ENCODE measurements at places on chromosomes 2 and 18.

- DNase-seq: no peak
Observed at GRCh38 chr2:171346723-171347557, 86.8 kb downstream of the METTL8 start.

DNA sequence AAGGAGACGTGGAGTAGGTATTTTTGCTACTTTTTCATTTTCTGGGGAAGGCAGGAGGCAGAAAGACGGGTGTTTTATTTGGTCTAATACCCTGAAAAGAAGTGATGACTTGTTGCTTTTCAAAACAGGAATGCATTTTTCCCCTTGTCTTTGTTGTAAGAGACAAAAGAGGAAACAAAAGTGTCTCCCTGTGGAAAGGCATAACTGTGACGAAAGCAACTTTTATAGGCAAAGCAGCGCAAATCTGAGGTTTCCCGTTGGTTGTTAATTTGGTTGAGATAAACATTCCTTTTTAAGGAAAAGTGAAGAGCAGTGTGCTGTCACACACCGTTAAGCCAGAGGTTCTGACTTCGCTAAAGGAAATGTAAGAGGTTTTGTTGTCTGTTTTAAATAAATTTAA lies 3.4 kb downstream of the FZD7 start:
- DNase-seq: no peak

DNA sequence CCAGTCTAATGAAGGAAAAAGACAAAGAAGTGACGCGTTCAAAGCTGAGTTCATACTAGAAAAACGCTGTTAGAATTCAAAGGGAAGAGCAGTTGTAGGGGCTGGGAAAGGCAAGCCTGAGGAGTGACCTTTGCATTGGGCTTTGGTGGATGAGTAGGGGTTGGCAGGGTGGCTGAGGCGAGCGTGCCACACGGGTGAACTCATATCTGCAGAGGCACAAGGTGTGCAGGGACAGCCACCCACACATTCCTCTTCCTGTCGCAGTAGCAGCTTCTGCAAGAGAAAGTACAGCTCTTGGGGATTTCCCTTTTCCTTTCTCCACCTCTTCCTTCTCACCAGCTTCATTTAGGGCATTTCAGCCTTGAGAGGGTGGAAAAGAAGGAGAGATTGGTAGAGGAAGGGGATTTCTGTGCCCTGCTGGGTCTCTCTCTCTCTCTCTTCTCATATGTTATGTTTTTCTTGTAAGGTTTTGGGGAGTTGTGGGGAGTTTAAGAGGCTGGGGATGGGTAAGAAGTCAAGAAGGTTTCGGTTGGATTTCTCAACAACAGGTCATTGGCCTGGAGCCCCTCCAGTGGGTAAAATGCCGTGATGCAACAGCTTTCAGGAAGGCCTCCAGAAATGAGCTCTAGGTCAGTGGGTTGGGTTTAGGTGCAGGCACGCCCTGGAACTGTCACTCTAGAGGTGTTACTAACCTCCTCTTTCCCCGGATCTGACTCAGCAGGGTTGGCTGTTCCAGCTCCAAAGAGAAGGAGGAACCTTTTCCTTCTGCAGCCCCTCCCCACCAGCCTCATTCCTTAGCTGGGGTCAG lies 40.1 kb downstream of the ODC1 start:
- DNase-seq: peak; percentile 52

DNA sequence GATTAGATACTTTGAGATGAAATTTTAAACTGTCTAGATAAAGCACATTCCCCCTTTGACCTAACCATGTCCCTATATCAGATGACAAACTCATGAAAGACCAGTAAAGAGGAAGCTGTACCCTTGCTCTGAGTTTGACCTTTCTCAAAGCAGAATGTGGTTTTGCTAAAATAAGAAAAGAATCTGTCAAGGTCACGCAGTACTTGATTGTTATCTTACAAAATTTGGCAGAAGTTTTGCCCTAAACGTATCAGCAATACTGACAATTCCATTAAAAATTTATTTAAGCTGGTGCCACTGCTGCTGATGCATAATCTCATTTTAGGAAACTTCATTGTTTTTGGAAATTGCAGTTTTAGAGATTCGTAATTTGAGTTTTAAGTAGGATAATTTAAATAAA lies 31.2 kb upstream of the GALM start:
- DNase-seq: no peak

GRCh38 chr18:463827-464541 lies 36.5 kb downstream of the COLEC12 start:
- no peak for DNase-seq

DNA sequence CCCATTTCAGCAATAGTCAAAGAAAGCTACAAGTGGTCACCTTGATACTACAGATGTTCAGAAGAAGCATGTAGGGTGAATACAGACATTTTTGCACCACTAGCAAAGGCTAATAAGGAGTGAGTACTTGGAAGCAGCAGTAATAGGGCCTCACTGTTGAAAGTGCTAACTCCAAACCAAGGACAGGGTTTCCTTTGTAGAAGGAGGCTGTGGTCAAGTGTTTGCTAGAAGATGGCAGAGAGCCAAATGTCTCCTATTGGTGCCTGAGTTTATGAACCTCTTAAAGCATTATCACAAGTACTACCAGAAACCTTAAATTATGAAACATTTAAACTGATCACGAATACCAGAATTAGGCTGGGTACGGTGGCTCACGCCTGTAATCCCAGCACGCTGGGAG lies 308.1 kb downstream of the ZEB2 start:
- no peak for DNase-seq

GRCh38 chr2:227033471-227034148 lies 130.4 kb downstream of the COL4A4 start:
- no peak for DNase-seq

DNA sequence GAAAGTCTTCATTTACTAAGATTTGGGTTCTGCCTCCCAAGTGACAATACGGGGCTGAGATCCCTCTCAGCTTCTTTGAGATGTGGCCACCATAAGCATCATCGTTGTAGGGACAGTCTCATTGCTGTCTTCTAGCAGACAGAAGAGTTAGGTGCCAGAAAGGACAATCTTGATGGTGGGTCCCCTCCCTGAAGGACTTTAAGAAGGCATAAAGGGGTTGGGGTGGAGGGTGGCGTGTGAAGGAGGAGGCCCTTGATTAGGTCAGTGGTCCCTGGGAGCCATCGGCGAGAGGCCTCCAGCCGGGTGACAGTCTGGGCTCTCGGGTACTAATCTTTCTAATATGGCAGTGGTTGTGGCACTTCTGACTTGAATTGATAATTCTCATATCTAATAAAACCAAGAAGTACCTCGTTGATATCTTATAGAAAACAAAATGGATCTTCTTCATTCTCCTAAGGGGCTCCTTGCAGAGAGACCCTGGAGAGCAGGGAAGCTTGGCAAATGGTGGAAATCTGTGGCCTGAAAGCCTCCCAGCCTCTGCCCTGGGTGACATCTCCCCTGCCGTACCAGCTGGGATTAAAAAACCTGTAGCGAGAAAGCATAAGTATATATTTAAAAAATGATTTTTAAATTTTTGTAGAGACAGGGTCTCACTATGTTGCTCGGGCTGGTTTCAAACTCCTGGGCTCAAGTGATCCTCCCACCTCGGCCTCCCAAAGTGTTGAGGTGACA lies 7.2 kb upstream of the PSMD1 start:
- DNase-seq: no peak

DNA sequence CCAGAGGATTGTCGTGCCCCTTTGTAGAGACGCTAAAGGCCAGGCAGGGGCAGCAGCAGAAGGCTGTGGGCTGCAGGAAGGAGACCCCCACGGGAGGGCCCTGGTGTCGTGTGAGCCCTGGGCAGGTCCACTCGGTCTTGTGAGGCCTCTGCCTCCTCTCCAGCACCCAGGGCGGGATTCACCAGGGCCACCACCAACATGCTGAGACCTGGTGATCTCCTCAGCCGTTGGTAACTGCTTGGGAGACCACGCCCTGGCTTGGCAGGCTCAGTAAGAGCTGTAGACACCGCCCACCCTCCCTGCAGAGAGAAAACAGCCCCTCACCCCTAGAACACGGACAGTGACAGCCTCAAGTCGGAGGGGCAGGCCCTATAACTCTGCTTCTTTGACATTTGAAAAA lies 21.1 kb downstream of the MBP start:
- DNase-seq: no peak

GRCh38 chr2:237725661-237726060 lies 72.9 kb upstream of the RBM44 start:
- DNase-seq: no peak

GRCh38 chr2:38092196-38092902 lies 16.4 kb upstream of the CYP1B1 start:
- no peak for DNase-seq

GRCh38 chr2:57443973-57444521 lies 602.6 kb upstream of the VRK2 start:
- no peak for DNase-seq

GRCh38 chr18:52624702-52625101 lies 284.7 kb downstream of the DCC start:
- no peak for DNase-seq

GRCh38 chr18:50748243-50749229 lies 71.3 kb downstream of the MRO start:
- DNase-seq: no peak

DNA sequence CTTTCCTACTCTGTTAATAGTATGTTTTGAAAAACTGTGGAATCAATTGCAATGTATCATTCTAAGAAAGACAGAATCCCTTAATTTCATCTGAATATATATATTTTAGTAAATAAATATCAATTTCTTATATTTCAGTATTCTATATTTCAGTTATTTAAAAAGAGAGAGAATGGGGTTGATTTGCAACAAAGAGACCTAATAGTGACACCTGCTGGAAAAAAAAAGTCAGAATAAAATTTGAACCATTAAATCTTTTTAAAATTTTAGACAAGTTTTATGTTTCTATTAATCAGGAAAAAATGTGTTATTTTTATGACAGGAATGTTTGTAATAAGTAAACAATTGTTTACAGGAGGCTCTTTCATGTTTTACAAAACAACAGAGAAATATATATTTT lies 20.7 kb upstream of the CCNT2 start:
- no peak for DNase-seq

GRCh38 chr2:198852248-198852647 lies 605.5 kb downstream of the SATB2 start:
- DNase-seq: no peak
